Stomach (tissue), 19 donors: ENCODE measurements at places on chromosomes 1 and 21. TPM values are rescaled to one million over a fixed set of nuclear protein-coding genes. Genes with fewer than 3 reads are reported as not detected.

GRCh38 chr1:23019863-23020625 lies 776 bp downstream of the KDM1A start:
- DNase-seq, result no peak
- peak overlapping the region; percentile 98 for H3K4me3 ChIP-seq
- H3K4me1 ChIP-seq, result peaks cover 27% of the 10 kb centered on the region
- H3K27me3 ChIP-seq, result no peaks in the 10 kb centered on the region
- peak overlapping the region; percentile 93 for H3K27ac ChIP-seq

DNA sequence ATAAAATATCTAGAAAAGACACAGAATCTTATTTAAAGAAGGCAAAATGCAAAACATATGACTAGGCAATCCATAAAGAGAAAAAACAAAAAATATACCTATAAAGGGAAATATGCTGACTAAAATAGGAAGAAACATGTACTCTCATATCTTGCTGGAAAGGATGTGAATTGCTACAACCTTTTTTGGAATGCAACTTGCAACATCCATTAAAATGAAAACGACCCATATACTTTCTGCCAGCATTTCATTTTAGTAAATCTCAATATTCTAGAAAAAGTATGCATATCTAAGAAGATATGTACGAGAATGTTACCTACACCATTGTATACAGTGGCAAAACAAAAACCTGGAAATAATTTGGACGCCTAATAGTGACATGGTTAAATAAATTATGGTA lies 56.6 kb downstream of the EDEM3 start:
- H3K4me1 ChIP-seq, result no peaks in the 10 kb centered on the region
- H3K27me3 ChIP-seq, result no peaks in the 10 kb centered on the region
- H3K27ac ChIP-seq, result no peak overlapping the region
- no peak for DNase-seq

DNA sequence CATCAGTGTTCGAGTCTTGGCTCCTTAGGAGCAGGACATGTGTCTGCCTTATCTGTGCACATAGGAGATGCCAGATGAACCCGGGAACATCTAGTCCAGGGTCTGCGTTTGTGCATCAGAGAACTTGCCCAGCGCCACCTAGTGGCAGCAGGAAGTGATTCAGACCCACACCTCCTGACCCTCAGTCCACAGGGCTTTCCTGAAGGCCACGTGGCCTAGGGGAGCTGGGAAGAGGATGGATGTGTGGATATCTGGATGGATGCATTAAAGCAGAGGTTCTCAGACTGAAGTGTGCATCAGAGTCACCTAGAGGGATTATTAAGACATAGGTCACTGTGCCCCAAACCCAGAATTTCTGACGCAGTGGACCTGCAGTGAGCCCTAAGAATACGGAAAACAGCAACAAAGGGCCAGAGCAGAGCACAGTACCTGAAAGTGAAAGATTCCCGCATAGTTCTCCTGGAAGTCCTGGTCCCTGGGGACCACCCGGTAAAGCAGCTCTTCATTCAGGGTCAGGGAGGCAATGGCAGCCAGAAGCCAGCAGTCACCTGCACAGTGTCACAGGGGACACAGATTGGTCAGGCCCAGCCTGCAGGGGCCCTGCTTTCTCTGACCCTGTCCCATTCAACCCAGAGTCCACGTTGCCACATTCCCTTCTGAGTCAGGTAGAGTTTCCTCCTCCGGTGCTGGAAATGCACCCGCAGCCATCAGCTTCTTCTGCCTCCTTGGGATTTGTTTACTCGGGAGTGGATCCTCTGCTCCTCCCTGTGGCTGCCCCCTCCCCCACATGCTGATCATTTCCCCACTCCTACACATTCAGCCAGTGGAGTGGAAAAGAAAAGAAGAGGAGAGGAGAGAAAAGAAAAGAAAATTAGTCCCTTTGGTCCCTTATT lies 37.0 kb downstream of the CAPN8 start:
- H3K4me1 ChIP-seq, result no peaks in the 10 kb centered on the region
- no peak overlapping the region for H3K4me3 ChIP-seq
- peaks cover 8% of the 10 kb centered on the region for H3K36me3 ChIP-seq
- H3K27me3 ChIP-seq, result peaks cover 9% of the 10 kb centered on the region
- DNase-seq, result peak; percentile 71

- H3K36me3 ChIP-seq, result peaks cover 99% of the 10 kb centered on the region
- no peaks in the 10 kb centered on the region for H3K4me1 ChIP-seq
- H3K27me3 ChIP-seq, result no peaks in the 10 kb centered on the region
- no peak overlapping the region for H3K4me3 ChIP-seq
- no peak for DNase-seq
- H3K27ac ChIP-seq, result no peak overlapping the region
These were observed 42.5 kb downstream of the ERI3 start for GRCh38 chr1:44312399-44313196.

DNA sequence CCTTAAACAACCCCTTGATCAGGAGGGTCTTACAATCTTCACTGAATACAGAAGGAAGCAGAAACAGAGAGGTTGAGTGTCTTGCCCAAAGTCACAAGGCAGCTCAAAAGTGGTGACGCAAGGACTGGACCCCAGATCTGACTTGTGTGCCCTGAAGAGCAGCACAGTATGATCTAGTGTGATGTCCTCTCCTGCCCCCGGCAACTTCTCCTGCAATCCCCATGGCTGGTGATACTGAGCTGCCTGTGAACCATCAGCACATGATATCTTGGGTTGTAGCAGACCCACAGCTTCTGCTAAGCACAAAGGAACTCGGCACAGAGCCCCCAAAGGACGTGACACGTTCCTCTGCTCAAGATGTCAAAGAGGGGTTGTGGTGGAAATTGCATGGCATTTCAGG lies 51.2 kb upstream of the EDN2 start:
- no peak overlapping the region for H3K27ac ChIP-seq
- H3K4me3 ChIP-seq, result no peak overlapping the region
- H3K27me3 ChIP-seq, result no peaks in the 10 kb centered on the region
- DNase-seq, result no peak

DNA sequence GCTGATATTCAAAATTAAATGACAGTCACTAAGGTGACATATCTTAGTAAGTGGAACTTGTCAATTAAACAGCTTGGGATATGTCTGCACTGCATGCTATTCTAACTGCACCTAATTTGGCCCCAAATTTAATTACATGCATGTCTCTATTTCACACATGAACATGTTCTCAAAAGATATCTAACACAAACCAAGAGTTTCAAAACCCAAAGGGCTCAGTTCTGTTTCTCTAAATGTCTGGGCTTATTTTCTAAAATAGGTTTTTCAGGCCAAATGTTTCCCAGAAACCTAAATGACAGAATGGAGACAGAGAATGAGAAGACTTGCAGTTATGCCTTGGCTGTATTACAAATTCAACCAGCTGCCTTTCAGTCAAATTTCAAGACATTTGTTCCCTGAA lies 11.3 kb downstream of the RAB29 start:
- no peaks in the 10 kb centered on the region for H3K27me3 ChIP-seq
- no peaks in the 10 kb centered on the region for H3K4me1 ChIP-seq
- H3K36me3 ChIP-seq, result no peaks in the 10 kb centered on the region
- H3K27ac ChIP-seq, result no peak overlapping the region

DNA sequence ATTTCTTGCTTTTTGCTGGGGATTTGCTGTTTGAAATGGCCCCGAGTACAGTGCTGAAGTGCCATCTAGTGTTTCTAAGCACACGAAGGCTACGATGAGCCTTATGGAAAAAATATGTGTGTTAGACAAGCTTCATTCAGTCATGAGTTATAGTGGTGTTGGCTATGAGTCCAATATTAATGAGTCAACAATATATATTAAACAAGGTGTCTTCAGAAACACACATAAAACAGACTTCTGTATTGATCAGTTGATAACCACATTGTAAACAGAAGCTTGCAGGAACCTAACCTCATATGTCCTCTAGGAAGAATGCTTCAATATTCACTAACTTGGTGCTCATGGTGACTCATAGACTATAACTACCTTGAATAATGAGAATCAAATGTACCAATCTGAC lies 1.7 kb upstream of the GJB5 start:
- no peak overlapping the region for H3K27ac ChIP-seq
- H3K36me3 ChIP-seq, result no peaks in the 10 kb centered on the region
- H3K27me3 ChIP-seq, result peaks cover 4% of the 10 kb centered on the region

DNA sequence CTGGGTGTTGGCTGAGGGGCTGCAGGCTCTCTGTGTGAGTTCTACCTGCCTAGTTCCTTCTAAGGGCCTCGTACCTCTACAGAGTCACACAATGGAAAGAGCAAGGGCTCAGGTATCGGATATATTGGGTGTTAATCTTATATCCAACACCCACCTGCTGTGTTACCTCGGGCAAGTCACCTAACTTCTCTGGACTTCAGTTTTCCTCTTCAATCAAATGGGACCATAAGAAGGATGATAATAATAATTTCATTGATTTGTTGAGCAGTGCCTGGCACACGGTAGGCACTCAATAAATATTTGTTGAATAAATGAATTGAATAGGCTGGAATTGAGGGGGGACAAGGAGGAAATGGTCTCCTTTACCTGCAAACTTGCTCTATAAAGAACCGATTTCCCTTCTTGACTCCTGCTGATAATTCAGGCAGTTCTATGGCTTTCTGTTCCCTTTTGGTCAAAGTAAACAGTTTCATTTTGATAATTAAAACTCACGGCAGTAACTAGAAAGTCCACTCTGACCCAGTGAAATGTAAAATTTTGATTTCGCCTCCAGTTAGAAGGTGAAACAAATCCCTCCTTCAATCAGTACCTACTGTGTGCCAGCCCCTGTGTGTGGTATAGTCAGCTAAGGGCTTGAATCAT lies 16.5 kb upstream of the MAN1C1 start:
- no peak overlapping the region for H3K4me3 ChIP-seq
- no peaks in the 10 kb centered on the region for H3K36me3 ChIP-seq
- H3K27me3 ChIP-seq, result no peaks in the 10 kb centered on the region
- H3K4me1 ChIP-seq, result no peaks in the 10 kb centered on the region

- peak; percentile 71 for DNase-seq
- peaks cover 20% of the 10 kb centered on the region for H3K4me1 ChIP-seq
- no peak overlapping the region for H3K27ac ChIP-seq
- no peaks in the 10 kb centered on the region for H3K36me3 ChIP-seq
- no peak overlapping the region for H3K4me3 ChIP-seq
- H3K27me3 ChIP-seq, result no peaks in the 10 kb centered on the region
These were observed 3.5 kb upstream of the FCMR start for GRCh38 chr1:206925106-206925736.

DNA sequence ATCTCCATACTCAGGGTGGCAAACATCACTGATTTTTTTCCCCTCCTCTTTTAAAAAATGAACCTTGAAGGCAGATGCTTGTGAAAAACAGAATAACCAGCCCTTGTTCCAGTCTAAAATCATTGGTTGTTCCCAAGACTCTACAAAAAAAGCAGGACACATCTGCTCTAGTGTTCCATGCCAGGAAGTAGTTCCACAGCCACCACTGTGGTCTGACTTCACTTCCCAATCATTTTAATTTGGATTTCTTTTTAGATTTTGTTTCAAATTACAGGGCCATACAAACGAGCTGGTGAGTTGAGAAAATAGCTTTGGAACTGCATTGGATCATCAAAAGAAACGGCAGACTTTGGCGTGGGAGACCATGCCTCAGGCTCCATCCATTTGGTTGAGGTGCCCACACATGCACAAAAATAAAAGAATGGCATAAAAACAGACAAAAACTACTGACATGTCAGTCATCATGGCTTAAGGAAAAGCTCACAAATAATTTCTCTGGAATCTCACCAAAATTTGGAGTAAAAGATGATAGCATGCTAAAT lies 210.0 kb downstream of the GABPA start:
- DNase-seq, result no peak
- H3K4me3 ChIP-seq, result no peak overlapping the region
- H3K36me3 ChIP-seq, result peaks cover 8% of the 10 kb centered on the region

- DNase-seq, result peak; percentile 65
- H3K4me3 ChIP-seq, result no peak overlapping the region
- H3K27ac ChIP-seq, result no peak overlapping the region
These were observed 7.7 kb upstream of the CDC42 start for GRCh38 chr1:22044690-22045420.

DNA sequence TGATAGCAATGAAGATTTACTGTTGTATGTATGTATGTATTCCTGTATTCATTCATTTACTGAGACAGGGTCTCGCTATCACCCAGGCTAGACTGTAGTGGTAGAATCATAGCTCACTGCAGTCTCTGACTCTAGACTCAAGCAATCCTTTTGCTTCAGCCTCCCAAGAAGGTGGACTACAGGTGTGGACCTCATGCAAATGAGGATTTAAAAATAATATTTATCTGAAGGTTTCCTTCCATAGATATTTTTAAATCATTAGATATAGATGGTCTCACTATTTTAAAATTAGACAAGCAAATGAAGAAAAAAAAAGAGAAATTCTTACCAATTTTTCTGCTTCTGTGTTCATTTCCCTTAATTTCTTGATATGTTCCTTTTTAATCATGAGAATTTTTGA lies 27.0 kb downstream of the MIXL1 start:
- no peaks in the 10 kb centered on the region for H3K4me1 ChIP-seq
- DNase-seq, result no peak
- no peaks in the 10 kb centered on the region for H3K27me3 ChIP-seq
- H3K4me3 ChIP-seq, result no peak overlapping the region
- H3K36me3 ChIP-seq, result peaks cover 11% of the 10 kb centered on the region

- no peak for DNase-seq
- H3K27ac ChIP-seq, result no peak overlapping the region
- no peak overlapping the region for H3K4me3 ChIP-seq
- H3K27me3 ChIP-seq, result no peaks in the 10 kb centered on the region
- peaks cover 75% of the 10 kb centered on the region for H3K36me3 ChIP-seq
These were observed 7.7 kb downstream of the P3H1 start for GRCh38 chr1:42759114-42759513.

- no peak overlapping the region for H3K27ac ChIP-seq
- DNase-seq, result no peak
- H3K36me3 ChIP-seq, result no peaks in the 10 kb centered on the region
- no peak overlapping the region for H3K4me3 ChIP-seq
- H3K4me1 ChIP-seq, result no peaks in the 10 kb centered on the region
These were observed 279.9 kb upstream of the ADAMTS5 start for GRCh38 chr21:27246741-27247140.

DNA sequence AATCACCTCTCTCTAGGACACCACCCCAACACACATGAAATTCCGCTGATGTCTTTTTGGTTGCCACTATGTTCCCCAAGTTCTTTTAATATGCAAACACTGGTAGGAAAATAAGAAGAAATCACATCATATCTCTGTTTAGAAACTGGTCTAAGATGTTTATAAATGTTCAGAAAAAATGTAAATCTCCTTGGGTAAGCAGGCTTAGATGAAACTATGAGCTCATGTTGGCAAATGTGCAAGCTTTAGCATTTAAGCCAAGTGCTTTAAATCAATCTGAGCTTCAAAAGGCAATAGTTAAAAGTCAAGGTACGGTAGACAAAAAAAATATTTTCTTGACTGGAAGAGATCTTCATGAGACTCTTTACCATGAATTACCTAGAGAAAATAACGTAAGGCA lies 25.2 kb upstream of the SLAMF9 start:
- DNase-seq, result peak; percentile 59
- H3K27ac ChIP-seq, result no peak overlapping the region
- no peak overlapping the region for H3K4me3 ChIP-seq
- H3K4me1 ChIP-seq, result peaks cover 15% of the 10 kb centered on the region

The SYT2 gene
- not detected for total RNA-seq

The RAB29 gene
- 11.3 TPM for total RNA-seq

The FLG2 gene
- not detected for total RNA-seq

The RBM11 gene
- total RNA-seq, result not detected
